ENCODE measurements at places on chromosomes 4 and X.

- H3K4me3 ChIP-seq: no peak overlapping the region
- no peak for DNase-seq
- H3K27me3 ChIP-seq: no peaks in the 10 kb centered on the region
- no peaks in the 10 kb centered on the region for H3K4me1 ChIP-seq
- no peaks in the 10 kb centered on the region for H3K36me3 ChIP-seq
Observed at GRCh38 chrX:98962996-98963395, 1447.1 kb downstream of the PCDH19 start.

DNA sequence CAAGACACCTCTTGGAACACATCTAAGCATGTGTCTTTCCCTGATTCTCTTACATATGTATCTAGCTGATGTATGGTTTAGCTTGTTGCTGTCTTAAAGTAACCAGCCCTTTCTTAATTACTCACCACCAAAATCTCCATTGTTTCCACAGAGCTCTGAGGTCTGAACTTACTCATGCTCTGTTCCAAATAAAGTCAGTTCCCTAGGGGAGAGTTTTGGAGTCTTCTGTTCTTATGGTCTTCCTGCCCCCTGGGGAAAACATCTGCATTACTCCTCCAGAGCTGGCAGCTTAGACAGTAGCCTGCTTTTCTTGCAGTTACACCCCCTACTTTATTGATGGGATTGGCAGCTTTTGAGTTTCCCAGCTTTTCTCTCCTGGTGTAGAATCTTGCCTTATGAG, 125.8 kb downstream of the EDA start:
- no peak overlapping the region for H3K27ac ChIP-seq
- H3K4me1 ChIP-seq: no peaks in the 10 kb centered on the region
- H3K27me3 ChIP-seq: no peaks in the 10 kb centered on the region
- no peak overlapping the region for H3K4me3 ChIP-seq
- H3K36me3 ChIP-seq: no peaks in the 10 kb centered on the region

DNA sequence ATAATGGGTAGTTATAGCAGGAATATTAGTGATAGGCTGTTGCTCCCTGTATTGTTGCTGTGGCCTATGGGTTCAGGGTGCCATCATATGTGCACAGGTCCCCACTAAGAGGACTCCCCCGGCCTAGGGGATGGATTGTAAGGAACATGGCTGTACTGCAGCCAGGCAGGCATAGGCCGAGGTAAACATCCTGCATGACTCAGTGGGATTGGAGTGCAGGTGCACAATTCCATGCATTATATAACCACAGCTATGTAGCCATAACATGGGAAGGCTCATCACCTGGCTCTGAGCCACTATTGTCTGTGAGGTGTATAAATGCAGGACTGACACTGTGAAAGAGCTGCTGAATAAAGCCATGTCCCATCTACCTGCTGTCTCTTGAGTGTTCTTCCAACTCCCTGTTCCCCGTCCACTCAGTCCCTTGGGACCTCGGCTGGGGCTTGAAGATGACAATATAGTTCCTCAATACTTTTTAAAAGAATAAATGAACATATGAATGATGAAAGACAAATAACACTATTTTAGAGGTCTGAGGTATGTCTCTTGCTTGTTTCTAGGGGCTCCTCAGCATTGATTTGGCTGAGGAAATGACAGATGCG, 425.2 kb downstream of the IDS start:
- no peaks in the 10 kb centered on the region for H3K36me3 ChIP-seq
- H3K27me3 ChIP-seq: peaks cover 2% of the 10 kb centered on the region
- DNase-seq: no peak
- no peak overlapping the region for H3K4me3 ChIP-seq
- no peaks in the 10 kb centered on the region for H3K4me1 ChIP-seq
- H3K27ac ChIP-seq: no peak overlapping the region

GRCh38 chr4:53004497-53005148, 142.5 kb downstream of the RASL11B start:
- no peak overlapping the region for H3K27ac ChIP-seq
- peaks cover 5% of the 10 kb centered on the region for H3K4me1 ChIP-seq
- H3K27me3 ChIP-seq: no peaks in the 10 kb centered on the region
- no peak overlapping the region for H3K4me3 ChIP-seq

DNA sequence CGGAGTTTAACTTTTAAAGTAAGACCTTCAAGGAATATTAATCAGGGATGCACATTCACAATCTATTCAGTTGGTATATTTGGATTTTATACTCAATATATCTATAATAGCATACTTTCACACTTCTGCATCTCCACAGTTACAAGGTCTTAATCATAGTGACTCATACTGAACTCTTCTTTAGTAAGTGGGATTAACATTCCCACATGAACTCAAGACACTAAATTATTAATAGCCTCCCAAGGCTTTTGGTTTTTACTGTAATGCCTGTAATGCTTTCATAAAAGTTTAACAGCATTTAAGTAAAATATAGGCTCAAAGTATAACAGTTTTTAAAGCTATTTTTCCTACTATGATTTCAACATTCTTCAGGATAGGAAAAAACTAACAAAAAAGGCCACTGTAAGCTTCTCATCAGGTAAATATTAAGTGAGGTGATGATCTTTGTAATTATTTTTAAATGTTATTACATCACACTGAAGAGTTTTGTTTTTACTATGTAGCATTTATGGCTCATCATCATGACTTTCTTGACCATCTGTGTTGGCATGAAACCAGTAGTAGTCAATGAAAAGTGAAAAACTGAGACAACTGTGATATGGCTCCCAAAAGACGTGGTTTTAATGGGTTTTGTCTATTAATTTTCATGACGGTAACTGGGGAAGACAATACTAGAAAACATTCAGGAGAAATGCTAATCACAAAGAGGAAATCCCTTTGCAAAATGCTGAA, 91.5 kb upstream of the GALNT7 start:
- H3K4me1 ChIP-seq: no peaks in the 10 kb centered on the region
- H3K36me3 ChIP-seq: no peaks in the 10 kb centered on the region
- no peak for DNase-seq
- no peak overlapping the region for H3K27ac ChIP-seq

DNA sequence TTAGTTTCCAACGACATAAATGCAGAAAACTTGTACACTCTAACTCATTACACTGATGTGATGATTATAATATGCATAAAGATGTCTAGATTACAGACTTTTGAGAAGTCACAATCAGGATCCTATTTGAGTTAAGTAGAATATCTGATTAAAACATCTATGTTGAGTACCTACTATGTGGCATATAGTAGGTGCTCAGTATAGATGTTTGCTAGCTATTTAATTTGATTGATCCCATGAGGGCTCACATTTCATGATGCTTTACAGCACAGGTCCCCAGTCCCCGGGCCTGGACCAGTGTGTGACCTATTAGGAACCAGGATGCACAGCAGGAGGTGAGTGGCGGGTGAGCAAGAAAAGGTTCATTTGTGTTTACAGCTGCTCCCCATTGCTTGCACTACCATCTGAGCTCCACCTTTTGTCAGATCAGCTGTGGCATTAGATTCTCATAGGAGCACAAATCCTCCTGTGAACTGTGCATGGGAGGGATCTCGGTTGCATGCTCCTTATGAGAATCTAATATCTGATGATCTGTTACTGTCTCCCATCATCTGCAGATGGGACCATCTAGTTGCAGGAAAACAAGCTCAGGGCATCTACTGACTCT, 33.0 kb upstream of the CXCL8 start:
- no peak for DNase-seq
- H3K4me1 ChIP-seq: no peaks in the 10 kb centered on the region
- no peaks in the 10 kb centered on the region for H3K27me3 ChIP-seq
- no peak overlapping the region for H3K27ac ChIP-seq

GRCh38 chr4:1000686-1001260, 7.6 kb upstream of the SLC26A1 start:
- no peak overlapping the region for H3K27ac ChIP-seq
- peaks cover 27% of the 10 kb centered on the region for H3K27me3 ChIP-seq
- no peak overlapping the region for H3K4me3 ChIP-seq
